Activated naive CD4-positive, alpha-beta T cell (primary cell): ENCODE measurements at places on chromosomes 4 and X.

- DNase-seq, result no peak
These were observed 297.2 kb upstream of the LDB2 start for GRCh38 chr4:17195461-17196275.

DNA sequence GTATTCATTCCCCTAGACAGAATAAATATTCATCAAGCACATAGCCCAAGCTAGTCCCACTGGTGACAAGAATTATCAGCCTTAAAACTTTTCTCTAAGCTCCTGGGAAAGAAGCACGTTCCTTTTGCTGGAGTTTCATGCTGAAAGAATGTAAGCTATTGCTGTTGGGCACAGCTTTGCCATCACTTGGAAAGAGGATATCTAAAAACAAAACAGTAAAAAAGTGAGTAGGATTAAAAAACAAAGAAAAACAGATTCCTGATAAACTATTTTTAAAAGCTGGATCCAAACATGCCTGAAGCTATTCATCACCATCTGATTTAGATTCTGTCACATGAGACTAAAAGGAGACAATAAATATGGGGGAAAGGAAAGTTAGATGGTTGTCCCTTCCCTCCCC, 176.8 kb downstream of the SCFD2 start:
- DNase-seq, result no peak

DNA sequence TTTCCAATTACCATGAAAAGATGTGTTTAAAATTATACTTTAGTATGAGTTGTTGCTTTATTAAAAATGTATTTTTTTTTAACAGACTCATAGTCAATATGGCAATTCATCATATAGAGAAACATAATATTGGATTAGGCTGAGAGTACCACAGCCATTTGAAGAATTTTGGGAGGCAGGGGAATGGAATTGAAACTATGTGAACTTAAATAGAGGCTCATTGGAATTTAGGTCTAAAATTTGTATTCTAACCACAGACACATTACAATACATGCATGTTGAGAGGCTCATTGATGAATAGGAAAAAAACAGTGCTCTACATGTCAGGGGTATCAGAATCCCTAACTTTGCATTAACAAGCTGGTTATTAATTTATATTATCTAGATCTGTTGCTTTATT, 269.6 kb downstream of the DKK2 start:
- no peak for DNase-seq

GRCh38 chrX:42025861-42026260, 102.5 kb upstream of the CASK start:
- no peak for DNase-seq

GRCh38 chr4:30600246-30601017, 119.7 kb upstream of the PCDH7 start:
- DNase-seq, result no peak

DNA sequence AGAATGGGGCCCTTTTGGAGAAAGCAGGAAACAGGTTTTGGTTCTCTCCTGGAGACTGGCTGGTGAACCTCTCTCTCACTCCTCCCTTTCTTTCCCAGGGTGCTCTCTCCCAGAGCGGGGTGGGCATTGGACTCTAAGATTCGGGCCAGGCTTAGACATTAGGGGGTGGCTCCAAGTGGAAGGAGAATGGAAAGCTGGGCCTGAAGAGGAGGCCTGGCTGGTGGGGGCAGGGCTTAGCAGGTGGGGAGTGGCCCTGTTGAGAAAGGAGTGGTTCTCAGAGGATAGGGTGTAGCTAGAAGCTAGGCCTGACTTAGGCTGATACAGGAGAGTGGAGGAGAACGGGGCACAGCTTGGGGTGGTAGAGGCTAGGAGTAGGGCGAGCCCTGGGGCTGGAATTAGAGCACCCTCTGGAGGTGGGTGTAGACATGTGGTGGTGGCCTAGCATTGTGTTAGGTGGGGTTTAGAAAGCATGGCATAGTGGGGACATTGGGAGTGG, 5.7 kb downstream of the PLP2 start:
- no peak for DNase-seq

DNA sequence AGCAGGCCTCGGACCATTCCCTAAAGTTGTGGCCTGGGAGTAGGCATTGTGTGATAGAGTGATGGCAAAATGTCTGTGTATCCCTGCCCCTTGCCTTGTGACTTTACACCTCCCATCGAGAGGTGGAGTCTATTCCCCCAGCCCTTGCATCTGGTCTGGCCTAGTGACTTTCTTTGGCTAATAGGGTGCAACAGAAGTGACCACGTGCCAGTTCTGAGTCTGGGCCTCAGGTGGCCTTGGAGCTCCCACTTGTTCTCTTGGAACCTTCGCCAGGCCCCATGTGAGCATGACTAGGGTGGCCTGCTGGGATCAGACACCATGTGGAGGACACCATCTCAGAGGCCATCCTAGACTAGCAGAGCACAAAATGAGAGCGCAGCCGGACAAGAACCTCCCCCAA, 3.9 kb upstream of the RNF4 start:
- DNase-seq, result no peak

DNA sequence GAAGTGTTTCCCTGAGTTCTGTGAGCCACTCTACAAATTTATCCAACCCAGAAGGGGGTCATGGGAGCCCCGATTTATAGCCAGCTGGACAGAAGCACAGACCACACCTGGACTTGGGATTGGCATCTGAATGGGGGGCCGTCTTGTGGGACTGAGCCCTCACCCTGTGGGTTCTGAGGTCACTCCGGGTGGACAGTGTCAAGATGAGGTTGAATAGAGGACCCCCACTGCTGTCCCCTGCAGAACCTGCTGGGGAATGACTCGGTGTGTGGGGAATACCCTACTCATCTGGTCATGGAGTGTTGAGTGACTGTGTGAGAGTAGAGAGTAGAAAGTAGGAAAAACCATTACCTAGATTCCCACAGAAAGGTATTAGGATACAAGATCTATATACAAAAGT, 67.5 kb downstream of the ZFYVE28 start:
- no peak for DNase-seq

- DNase-seq, result no peak
These were observed 82.4 kb upstream of the BMP3 start for GRCh38 chr4:80948141-80948540.

- no peak for DNase-seq
These were observed 337.1 kb upstream of the CTSO start for GRCh38 chr4:156290811-156291210.

GRCh38 chr4:79185526-79186045, 140.3 kb downstream of the NAA11 start:
- no peak for DNase-seq

DNA sequence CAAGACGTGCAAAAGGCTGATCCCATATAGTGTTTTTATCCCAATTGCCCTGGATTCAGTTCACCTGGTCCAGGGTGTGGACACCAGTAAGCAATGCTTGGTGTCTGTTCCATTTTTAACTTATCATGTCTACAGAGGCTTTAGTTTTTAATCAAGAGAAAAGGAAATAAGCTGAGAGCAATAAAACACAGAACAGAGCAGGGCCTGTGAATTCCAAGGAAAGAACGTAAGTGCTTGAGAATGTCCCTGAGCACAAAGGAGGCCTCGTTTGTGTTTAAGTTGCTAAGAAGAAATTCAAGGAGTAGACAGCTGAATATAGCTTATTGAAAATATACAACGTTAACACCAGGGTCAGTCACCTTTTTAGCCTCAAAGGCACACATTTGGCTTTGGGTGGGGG, 191.3 kb downstream of the GPC3 start:
- no peak for DNase-seq

DNA sequence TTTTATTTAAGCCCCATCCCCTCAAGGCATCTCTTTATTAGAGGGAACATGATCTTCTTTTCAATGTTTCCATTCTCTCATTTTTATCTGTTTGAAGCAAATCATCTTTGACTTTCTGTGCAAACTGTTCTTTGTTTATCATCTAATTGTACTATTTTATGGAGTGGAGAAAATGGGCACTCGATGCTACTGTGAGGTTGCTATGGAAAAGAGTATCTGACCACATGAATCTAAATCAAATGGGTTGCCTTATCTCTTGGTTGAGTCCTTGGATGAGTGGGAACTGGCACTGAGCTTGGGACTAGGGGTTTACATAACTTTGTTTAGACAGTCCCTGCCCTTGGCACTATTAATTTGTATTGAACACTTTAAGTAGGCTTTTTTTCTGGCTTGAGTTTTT, 9.1 kb downstream of the OCRL start:
- DNase-seq, result no peak

- no peak for DNase-seq
These were observed 60.4 kb upstream of the PLAC8 start for GRCh38 chr4:83174844-83175414.

DNA sequence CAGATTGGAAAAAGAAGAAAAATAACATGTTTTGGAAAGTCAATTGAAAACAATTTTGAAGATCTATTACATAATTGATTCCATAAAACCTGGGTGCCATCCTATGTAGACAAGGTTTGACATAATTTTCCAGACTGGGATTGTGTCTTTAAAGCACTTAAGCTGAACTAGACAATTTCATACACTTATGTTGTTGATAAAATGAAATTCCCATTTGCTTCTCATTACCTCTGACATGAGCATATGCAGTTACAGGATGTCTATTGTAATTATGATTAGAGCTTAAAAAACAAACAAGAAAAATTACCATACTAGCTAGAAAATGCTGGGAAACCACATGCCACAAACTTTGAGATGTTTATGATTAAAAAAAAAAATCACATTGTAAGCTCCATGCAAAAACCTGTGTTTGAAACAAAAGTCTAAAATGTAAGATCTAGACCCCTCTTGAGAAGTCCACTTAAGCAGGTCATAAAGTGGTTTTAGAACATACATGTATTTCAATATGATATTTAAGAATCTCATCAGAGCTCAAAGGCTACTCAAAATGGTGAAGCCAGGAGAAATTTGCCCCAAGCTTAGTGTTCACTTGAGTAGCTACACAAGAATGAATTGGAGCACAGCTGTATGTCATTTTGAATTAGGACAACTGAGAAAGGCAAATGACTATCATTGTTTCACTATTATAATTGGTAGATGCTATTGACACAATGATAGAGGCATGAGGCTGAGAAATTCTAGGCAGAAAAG, 181.1 kb upstream of the PABPC4L start:
- no peak for DNase-seq

- no peak for DNase-seq
These were observed 126.0 kb upstream of the WDFY3 start for GRCh38 chr4:85092536-85092935.

DNA sequence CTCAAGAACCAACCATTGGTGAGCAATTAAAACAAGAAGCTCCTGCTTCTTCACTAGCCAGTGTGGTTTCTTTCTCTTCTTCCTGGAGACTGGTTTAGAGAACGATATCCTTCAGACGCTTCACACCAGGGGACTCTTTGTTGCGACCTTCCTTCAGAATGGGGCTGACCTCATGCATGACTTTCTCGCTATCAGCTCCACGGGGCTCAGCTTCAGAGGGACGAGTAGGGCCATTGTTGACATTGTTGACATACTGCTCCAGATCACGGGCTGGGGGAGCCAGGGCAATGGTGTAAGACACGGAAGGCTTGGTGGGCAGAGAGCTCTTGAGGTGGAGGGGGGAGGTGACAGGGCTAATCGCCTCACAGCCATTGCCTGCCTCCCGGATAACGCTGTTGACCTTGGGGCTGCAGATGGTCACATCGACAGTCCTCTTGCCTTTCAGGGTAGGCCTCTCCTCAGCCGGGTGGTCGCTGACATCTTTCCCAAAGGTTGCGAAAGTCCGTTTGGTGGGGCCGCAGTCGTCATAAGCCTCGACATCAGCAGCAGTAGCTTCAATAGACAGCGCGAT, 113.8 kb downstream of the PCDH19 start:
- no peak for DNase-seq

GRCh38 chrX:11451151-11451550, 157.9 kb downstream of the AMELX start:
- no peak for DNase-seq

DNA sequence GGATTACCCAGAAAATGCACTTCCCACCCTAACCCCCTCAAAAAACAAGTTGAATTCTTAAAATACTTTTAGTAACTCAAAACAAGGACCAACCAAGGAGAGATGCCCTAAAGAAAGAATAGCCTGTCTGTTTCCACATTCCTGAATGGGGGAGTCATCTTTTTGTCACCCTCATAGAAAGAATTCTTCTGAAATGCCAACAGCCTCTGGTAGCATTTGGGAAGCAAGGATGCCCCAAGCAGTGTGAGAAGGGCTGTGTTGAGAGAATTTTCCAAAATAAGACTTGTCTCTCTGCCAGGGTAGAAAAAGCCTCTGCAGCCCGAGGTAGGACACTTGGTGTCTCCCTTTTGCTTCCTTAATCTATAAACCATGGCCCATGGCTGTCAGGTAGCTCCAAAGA, 173.1 kb upstream of the VCX3A start:
- no peak for DNase-seq
